ENCODE measurements at places on chromosomes 11 and 22.

DNA sequence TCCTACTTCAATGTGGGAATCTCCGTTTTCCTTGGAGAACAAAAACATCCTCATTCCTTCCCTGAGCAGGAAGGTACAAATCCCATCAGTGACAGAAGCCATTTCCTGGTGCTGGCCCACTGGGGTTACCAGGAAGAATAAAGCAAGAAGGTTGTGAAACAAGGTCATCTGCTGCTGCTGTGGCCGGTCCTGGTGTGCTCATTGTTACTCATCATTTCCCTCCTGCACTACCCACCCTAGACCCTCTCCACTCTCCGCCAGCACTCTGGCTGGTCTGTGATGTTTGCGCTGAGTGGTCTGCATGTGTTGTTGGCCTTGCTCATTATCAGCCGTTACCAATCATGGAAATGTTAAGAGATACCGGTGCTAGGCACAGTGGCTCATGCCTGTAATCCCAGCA is 37.0 kb downstream of the OSBP2 start:
- DNase-seq = no peak

GRCh38 chr11:87778357-87778756 is 396.9 kb downstream of the RAB38 start:
- DNase-seq = no peak

DNA sequence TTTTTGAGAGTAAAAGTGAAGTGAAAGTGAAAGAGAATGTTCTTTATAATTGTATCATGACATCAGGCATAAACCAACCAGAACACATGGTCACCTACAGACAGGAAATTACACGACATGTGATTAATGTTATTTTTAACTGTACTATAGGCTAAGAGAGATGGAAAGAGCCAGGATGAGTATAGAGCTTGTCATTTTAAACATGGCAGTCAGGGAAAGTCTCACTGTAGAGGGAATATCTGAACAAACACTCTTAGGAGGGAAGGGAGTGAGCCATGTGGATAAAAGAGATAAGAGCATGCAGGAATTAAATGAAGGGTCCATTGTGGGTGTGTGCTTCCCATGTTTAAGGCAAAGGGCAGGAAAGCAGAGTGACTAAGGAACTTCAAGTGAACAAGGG is 599.1 kb upstream of the FAT3 start:
- no peak for DNase-seq

DNA sequence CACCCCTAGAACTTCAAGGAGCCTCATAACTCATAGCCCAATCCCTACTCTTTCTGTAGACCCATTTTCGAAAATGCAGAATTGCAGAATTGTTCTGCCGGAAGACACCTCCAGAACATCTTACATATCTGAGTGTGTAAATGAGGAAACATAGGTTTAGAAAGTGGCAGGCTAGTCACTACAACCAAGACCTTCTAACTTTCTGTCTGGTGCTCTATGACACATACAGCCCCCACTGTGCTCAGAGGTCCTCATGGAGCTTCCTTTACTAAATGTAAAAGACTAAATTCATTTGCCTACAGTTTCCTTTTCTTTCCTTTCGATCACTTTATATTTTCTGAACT is 132.1 kb upstream of the DDI1 start:
- no peak for DNase-seq

- DNase-seq = no peak
Measured at GRCh38 chr11:104653407-104653806, 244.9 kb downstream of the CASP12 start.

GRCh38 chr11:75240311-75241035 is at the start of gene TPBGL:
Gene TPBGL, plus strand, starts transcription at chr11:75240774. Its CDS starts 276 bp downstream, at chr11:75241050.
- DNase-seq = no peak

DNA sequence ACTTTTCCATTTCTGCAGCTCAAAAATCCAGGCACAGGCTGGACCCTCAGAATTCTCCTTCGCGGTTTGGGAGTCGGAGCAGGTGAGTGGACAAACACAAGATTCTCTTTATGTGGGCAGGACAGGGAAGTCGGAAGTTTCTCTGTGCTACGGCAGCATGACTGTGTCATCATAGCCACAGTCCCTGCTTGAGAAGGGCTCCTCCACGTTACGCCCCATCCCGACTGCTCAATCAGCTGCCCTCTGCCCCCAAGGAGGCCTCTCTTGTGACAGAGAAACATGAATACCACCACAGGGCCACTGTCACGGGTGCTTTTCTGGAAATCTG is 89.0 kb upstream of the SHISAL1 start:
- DNase-seq = no peak

DNA sequence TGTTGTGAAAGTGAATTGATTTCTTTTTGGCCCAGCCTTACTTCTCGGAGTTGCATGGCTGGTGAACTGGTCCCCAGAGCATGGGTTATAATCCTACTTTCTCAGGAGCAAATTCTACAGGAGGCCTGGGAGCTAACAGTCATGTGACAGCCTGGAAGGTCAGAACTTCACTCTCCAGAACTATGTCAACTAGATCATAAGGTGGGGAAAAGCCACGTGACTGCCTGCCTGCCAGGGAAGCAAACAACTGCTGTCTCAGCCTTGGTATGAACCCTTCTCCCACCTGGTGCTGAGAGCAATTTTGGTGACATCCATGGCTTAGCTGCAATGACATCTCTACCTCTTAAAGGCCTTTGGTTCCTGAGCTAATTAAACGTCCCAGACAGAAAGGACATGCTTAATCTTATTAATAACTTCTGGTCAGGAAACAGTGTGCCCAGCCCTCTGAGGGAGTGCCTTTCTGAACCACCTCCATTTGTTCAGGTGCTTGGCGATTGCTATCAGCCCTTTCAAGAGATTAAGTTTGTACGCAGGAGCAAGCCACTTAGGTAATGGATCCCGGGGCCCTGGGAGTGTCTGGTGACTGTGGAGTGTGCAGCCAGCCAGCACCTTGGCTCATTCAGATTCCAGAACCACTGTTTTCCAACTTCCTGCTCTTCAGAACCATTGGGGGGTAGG is 1.4 kb upstream of the CREB3L1 start:
- DNase-seq = peak; percentile 39

DNA sequence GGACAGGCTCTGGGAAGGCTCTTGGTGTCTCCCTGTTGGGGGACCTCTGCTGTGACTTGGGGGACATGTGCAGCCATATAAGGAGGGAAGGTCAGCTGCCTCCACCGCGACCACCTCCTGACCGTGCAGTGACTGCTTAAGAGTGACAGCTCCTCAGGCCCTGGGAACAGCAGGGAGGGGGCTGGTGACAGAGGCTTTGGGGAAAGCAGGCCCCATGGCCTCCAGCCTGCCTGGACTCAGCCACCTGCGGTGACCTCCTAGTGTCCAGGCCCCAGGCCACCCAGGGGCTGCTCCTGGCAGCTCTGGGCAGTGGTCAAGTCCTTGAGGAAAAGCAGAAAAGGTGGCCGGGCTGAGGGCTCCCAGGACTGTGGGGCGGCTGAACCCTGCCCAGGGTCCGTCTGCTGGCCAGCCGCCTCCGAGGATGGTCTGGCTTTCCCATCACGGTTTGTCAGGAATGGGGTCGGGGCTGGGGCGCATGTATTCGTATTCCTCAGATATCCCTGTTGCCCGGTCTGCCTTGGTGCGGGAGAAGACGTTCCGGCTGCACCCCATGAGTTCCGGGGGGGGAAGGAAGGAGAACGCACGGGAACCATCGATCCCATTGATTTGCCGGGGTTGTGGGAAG is 96.8 kb downstream of the WNT7B start:
- DNase-seq = no peak

DNA sequence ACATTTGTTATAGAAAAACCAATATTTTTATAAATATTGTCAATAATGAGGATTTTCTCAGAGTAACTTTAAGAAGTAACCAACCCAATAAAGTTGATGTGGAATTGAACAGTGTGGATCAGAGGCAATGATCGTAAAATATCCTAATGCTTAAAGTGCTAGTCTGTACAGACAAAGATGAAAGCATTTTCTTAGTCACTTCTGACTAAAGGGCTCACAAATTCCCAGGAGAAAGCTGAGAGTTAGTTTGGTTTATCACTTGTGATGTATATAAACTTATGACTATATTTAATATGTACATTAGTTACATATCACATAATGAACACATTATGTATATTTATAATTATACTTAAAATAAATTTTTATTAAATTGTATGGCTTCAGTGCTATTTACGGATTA is 25.4 kb upstream of the DDI1 start:
- no peak for DNase-seq

GRCh38 chr11:73204711-73205121 is 13.4 kb upstream of the P2RY2 start:
- DNase-seq = no peak

DNA sequence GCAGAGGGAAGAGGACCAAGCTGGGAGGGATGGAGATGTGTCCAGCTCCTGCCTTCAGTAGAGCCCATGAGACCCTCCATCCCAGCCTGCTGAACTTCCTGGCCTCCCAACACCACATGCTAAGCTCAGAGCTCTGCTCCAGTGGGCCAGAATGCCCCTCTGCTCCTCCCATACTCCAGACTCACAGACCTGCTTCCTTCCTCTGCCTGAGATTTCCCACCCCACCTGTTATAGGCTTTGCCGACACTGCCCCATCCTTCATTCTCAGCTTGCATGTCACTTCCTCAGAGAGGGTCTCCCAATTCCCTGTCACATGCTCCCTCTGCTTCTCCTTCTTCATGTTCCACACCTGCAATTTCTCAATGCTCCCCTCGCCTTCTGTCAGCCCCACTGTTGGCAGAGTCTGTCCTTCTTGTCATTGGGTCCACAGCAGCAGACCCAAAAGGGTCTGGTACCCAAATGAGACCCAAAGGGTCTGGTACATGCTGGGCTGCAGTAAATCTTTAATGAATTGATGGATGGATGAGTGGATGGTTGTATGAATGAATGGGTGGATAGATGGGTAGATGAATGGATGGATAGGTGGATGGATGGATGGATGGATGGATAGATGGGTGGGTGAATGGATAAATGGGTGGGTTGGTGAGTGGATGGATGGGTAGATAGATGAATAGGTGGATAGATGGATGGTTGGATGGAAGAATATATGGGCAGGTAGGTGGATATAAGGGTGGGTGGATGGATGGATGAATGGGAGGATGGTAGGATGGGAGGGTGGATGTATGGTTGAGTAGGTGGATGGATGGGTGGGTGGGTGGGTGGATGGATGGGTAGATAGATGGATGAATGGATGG is 105.3 kb upstream of the FGF3 start:
- no peak for DNase-seq

- DNase-seq = no peak
Measured at GRCh38 chr11:44113018-44113417, 17.5 kb downstream of the EXT2 start.

DNA sequence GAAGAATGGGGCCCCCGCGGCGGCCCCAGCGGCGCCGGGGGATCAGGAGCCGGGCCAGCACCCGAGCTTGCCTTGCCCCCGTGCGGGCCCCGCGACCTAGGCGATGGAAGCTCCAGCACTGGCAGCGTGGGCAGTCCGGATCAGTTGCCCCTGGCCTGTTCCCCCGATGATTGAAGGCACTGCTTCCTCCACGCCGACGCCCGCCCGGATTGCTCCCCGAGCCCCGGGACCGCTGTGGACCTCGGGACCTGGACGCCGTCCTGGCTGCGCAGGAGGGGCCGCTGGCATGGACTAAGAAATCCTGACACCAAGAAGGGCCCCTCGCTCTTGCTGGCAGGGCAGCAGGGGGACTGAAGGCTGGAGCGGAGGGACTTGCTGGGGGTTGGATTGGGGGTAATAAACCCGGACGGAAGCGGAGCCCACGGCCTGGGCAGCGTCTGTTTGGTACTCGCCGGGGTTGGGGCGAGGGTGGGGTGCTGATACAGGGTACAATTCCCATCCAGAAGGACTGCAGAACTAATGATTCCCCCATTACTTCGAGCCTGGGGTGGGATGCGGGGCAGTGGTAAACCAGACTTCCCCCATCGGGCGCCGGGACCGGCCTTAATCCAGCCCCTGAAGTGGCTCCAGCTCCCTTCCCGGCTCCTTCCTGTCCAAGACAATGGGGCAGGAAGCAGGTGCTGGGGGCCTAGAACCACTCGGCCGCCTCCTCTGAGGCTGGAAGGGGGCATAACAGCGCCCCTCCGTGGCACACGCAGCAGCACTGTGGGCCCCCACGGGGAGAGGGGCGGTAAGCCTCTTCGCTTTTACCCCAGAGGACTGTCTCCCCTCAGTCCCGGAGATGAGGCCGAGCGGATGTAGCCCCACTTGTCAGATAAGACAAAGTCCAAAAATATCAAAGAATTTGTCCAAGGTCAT is 1.0 kb downstream of the CCDC85B start:
- DNase-seq = no peak

GRCh38 chr11:112156956-112157766 is 6.7 kb downstream of the IL18 start:
- no peak for DNase-seq

DNA sequence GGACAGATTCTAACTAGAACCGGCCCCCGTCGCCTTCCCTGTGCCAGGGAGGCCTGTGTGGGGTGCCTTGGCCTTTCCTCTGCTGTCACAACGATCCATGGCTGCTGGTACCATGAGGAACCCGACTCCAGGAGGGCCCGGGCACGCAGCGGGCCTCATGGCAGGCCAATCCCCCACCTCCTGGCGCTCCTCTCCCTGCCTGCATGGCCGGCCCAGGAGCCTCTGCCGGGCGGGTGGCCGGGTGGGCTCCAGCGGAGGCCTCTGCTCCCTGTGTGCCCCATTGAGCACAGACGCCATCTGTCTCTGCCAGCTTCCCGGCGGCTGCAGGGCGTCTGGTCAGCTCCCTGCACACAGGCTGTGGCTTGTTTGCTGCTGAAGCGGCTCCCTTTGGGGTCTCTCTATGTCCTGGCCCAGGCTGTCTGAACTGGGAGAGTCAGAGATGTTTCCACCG is 86.5 kb downstream of the MYEOV start:
- DNase-seq = no peak

GRCh38 chr11:12565406-12565805 is 108.8 kb upstream of the TEAD1 start:
- no peak for DNase-seq

DNA sequence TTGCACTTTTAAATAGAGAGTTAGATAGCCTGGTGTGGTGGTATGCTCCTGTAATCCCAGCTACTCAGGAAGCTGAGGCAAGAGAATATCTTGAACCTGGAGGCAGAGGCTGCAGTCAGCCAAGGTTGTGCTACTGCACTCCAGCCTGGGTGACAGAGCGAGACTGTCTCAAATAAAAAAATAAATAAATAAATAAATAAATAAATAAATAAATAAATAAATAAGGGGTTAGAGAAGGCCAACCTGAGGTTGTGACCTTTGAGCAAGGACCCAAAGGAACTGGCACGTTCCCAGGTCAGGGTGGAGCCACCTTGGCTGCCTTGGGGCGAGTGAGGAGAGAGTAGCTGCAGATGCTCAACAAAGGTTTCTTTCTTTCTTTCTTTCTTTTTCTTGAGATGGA is 65.3 kb upstream of the TENM4 start:
- DNase-seq = no peak

Data from NCI-H2029 treated with DMSO at 0.1 percent for 48 hours (cell line).